ENCODE measurements at places on chromosomes 3 and 15.
A peak's percentile ranks its signal among the peaks of the same experiment; 100 is the strongest.

DNA sequence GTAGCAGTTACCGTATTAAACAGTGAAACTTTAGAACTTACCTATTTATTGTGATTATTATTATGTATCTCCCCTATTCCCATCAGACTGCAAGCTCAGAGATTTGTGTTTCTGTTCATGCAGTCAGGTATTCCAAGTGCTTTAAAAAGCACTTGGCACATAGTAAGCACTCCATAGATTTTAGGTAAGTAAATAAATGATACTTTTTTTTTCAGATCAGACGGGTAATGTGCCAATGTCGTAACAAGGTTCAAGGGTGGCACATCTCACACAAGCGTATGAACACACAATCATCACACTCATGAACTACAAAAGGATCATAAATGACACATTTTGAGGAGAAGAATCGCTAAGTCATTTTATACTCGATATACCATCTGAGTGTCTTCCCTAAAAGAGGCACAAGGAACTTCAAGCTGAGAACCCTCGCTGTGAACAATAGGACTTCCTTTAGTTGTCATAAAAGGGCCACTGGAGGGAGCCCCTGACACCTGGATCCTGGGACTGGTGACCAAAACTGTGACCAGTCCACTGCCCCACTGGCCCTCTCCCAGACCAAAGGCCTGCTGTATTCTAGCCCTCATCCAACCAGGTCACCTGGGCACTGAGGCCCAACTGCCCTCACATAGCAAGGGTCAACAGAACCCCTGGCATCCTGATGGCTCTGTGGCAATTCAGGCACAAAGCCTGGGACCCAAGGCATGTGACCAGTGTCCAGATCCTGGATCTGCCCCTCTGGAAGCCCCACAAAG lies 32.1 kb downstream of the KIF9 start:
- DNase-seq: no peak

GRCh38 chr3:114554731-114555130 lies 260.9 kb downstream of the TIGIT start:
- no peak for DNase-seq

GRCh38 chr3:30551266-30551665 lies 55.1 kb upstream of the TGFBR2 start:
- DNase-seq: no peak

- DNase-seq: no peak
These were observed 74.7 kb upstream of the SH3GL3 start for GRCh38 chr15:83372434-83372891.

DNA sequence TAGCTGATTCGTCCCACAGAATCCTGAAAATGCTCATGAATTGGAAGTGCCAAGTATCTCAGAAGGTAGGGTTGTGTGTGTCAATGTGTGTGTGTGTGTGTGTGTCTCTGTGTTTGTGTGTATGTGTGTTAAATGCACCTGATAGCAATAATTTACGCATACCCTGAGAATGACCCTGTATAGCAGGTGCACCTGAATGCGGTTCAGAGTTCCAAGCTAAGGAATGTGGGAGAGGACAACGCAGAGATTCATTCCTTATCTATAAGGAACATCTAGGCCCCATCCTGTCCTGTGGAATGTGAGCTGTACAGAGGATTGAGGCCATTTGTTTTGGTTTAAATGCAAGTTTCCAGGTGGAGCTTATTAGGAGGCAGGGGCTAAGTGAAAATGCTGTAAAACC lies 49.1 kb upstream of the NEDD4 start:
- DNase-seq: no peak

- no peak for DNase-seq
These were observed 99.1 kb downstream of the SSR3 start for GRCh38 chr3:156455839-156456238.

DNA sequence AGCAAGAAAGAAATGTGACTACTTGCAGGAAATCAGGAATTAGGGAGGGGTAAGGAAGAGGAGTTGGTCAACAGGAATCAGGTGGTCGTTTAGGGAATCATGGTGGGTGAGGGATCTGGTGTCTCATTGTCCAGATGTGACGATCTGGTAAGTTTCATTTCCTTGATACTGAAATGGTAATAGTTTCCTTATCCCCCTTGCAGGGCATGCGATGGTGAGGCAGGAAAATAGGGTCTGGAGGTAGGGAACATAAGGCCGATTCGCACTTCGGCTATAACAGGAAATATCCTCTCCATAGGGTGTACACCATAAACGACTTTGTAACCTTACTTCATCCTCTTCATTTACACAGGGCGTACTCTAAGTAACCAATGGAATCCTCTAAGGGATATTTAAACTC lies 574 bp upstream of the LRRC34 start:
- DNase-seq: no peak

- DNase-seq: no peak
These were observed 229.7 kb upstream of the TBL1XR1 start for GRCh38 chr3:177426878-177427495.

DNA sequence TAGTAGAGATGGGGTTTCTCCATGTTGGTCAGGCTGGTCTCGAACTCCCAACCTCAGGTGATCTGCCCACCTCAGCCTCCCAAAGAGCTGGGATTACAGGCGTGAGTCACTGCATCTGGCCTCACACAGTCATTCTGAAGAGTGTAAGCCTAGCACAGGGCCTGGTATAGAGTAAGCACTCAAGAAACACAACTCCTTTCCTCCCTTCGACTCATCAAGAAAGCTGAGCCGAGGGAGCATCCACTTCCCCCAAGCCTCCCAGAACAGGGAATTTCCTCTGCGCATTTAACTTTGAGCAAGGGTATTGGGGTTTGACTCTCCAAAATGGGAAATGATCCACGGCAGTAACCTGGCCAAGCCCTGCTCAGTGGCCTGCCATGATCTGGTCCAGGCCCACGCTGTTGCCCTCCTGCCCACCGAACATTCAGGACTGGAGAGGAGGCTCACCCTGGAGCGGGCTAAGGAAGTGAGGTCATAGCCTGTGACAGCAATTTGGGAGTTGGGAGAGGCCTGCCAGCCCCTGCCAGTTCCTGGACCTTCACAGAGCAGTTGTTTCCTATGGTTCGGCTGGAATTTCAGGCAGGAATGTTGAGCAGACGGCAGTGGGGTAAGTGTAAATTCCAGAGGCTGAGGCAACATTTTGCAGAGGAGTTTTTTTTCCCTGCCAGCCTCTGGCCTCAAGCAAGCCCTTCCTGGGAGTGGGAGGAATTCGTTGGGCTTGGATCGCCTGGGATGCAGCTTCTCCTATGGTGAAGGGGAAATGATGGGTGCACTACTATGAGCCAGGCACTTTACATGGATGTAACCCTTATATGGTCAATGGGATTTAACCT lies 21.2 kb upstream of the SMAD3 start:
- DNase-seq: no peak

DNA sequence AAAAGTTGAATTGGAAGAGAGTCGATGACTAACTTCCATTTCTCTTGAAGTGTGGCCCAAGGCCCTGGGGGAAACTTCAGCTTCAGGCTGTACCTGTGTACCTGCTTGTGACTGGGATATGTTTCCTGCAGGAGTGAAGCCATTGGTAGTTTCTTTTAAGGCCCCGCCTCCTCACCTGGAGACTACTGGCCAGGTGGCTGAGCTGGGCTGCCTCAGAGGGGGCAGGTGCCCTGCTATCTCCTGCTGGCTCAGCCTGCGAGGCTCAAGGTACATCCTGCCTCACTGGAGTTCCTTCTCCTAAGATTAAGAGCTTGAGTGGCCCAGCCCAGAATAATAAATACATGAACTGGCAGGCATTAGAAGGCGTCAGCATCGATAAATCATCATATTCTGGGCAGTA lies 121.6 kb upstream of the ROPN1 start:
- no peak for DNase-seq

GRCh38 chr3:513301-513700 lies 316.7 kb downstream of the CHL1 start:
- DNase-seq: no peak

GRCh38 chr3:41464401-41464800 lies 265.1 kb downstream of the CTNNB1 start:
- DNase-seq: no peak

DNA sequence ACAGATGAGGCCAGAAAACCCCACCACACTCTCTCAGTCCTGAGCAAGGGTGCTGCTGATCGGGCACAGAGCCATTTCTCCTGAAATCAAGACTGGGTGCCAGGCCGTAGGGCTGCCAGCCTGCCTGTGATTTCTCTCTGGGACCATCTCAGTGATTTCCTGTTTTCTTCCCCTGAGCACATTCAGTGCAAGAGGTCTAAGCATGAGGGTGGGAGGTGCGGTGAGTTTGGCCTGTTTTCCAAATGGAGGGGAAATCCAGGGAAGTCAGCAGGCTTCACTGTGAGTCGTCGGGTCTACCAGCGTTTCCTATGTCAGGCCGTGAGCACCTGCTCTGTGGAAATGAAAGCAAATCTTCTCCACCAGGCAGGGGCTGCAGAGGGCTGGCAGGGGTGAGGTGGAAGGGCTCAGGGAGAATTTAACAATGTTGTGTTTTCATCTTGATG lies 82.3 kb downstream of the ST6GAL1 start:
- no peak for DNase-seq

DNA sequence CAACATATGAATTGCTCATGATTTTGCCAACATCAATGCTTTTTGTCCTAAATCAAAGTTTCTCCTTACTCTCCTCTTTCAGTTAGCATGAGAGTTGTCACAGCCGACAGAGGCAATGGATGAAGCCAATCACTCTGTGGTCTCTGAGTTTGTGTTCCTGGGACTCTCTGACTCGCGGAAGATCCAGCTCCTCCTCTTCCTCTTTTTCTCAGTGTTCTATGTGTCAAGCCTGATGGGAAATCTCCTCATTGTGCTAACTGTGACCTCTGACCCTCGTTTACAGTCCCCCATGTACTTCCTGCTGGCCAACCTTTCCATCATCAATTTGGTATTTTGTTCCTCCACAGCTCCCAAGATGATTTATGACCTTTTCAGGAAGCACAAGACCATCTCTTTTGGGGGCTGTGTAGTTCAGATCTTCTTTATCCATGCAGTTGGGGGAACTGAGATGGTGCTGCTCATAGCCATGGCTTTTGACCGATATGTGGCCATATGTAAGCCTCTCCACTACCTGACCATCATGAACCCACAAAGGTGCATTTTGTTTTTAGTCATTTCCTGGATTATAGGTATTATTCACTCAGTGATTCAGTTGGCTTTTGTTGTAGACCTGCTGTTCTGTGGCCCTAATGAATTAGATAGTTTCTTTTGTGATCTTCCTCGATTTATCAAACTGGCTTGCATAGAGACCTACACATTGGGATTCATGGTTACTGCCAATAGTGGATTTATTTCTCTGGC lies 2.5 kb downstream of the OR4F6 start:
- no peak for DNase-seq

- DNase-seq: peak; percentile 6
These were observed 410.5 kb upstream of the CADM2 start for GRCh38 chr3:84547971-84548970.

- no peak for DNase-seq
These were observed 38.0 kb upstream of the TKT start for GRCh38 chr3:53293867-53294266.

DNA sequence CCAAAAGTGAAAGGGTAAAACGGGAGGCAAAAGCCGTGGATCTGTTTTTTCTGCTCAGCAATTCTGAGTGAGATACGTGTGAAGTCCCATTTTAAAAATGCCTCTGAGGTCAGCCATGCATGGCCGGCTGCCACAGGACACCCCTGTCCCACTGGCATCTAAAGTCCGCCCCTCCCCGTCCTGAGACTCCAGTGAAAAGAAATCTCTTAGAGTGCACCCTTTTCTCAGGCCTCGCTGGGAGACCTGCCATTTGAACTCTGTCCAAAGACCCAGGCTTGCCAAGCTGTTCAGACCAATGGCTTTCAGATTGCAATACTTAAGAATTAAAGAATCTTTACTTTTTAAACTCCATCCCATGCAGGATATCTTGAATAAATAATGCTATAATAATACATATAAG lies 61.0 kb upstream of the SLC24A5 start:
- no peak for DNase-seq

DNA sequence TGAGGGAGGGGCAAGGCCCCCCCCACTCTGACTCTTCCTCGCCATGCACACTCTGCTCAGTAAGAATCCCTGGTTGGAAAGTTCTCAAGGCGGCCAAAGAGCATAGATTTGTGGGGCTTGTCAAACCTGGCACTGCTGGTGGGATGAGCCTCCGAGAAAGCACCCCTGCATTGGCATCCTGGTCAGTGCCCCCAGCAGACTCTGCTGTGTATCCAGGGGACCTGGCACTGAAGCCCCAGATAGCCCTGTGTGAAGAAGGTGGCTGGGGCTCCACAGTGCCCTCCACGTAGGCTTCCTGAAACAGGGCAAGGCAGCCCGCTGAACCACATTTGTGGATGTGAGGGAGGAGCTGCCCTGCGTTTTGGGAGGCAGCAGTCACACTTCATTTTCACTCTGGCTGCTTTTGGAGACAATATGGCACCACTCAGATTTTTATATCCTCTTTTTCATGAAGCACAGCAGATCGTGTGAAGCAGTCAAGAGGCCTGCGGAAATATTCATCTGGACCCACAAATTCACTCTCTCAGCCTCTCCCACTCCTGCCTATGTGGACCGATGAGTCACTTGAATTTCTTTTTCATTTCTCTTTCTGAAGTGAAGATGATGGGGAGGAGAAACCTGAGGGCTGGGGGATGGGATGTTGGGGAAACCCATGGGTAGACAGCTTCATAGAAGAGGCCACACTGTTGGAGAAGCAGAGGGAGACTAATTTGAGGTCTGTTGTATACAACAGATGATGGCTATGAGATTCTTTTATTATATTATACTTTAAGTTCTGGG lies 88.7 kb upstream of the BCL6 start:
- DNase-seq: no peak

DNA sequence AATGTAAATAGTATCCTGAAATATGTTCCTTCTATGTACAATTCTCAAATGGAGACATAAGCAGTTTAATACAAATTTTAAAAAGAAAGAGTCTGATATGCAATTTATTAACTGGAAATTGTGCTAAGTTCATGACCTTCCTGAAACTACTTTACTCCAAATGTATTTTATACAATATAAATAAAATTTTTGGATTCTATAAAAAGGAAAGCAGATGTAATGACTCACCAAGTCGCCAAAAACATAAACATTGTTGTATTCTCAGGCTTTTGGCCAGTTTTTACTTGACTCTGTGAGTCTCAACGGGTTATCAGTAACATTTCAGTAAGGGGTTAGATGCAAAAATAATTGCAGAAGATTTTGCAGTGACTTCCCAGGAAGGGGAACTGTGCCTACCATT lies 948.2 kb downstream of the EPHA3 start:
- no peak for DNase-seq

DNA sequence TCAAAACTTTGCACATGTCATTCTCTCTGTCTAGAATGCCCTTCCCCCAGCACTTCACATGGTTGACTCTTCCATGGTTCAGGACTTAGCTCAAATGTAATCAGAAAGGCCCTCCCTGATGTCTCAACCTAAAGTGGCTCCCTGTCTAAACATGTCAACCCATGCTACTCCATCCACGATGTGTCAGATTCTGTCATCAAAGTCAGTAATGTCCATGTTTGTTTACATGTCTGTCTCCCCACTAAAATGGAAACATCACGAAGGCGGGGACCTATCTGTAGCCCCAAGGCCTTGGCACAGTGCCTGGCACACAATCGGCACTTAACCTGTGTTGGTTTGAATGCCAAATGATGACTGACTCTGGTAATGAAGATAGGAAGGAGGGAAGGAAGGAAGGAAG lies 20.8 kb upstream of the SNTN start:
- DNase-seq: no peak

- DNase-seq: no peak
These were observed 7.5 kb downstream of the PSTPIP1 start for GRCh38 chr15:77002436-77002835.

All from C1 segment of cervical spinal cord (tissue), 14 donors.